Germinal center (tissue), 1 donor: ENCODE measurements at places on chromosomes 13 and 19.

DNA sequence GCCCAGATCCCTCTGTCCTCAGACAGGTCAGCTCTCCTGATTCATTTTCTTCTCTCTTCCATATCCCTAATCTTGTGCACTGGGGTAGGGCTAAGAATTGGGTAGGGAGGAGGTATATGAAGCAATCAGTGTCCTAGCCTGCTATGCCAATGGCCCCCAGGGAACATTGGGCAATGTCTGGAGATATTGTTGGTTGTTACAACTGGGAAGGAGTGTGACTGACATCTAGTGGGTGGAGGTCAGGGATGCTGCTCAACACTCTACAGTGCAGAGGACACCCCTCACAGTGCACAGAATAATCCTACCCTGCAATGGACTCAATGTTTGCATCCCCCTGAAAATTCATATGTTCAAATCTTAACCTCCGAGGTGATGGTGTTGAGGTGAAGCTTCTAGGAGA, 57.5 kb downstream of the CPAMD8 start:
- DNase-seq = no peak

GRCh38 chr13:27792393-27793218, at the start of gene GSX1:
GSX1 (plus strand) TSS chr13:27792483; CDS start chr13:27792691, 208 bp downstream.
- DNase-seq = peak; percentile 44

DNA sequence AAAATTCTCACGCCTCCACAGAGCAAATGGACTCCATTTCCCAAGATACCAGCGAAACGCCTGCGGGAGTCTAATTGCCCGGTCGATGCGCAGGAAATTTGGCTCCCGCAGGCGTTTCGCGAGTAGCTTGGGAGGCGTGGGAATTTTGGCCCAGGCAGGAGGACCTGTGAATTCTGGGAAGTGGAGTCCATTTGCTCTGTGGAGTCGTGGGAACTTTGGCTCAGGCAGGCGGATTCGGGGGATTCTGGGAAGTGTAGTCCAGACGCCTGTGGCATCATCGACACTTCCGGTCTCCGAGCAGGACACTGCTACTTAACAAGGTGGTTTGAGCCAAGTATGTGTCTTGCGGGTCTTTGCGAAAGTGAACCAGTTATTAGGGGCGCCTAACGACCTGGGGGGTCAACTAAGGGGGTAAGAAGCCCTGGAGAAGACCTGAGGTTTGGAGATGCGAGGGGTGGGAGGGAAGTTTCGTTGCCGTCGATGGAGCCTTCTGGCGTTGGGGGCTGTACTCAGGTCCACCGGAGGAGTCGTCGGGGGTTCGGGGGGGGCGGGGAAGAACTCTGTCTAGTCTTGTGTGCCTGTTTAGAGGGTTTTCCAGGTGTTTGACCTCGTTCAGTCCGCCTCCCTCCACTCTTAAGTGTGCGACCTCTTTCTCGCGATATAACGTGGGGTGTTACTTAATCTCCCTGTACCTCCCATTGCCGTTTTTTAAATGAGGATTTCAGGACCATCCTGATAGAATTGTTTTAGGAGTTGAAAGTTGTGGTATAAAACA, at the start of gene ZNF155:
TSS of gene ZNF155 (plus strand) at position 277 of the 775 bp plus-strand sequence. CDS start 4,356 bp downstream, outside the sequence.
- peak; percentile 61 for DNase-seq

- DNase-seq = no peak
Observed at GRCh38 chr13:86569974-86570373, 770.8 kb upstream of the SLITRK6 start.

DNA sequence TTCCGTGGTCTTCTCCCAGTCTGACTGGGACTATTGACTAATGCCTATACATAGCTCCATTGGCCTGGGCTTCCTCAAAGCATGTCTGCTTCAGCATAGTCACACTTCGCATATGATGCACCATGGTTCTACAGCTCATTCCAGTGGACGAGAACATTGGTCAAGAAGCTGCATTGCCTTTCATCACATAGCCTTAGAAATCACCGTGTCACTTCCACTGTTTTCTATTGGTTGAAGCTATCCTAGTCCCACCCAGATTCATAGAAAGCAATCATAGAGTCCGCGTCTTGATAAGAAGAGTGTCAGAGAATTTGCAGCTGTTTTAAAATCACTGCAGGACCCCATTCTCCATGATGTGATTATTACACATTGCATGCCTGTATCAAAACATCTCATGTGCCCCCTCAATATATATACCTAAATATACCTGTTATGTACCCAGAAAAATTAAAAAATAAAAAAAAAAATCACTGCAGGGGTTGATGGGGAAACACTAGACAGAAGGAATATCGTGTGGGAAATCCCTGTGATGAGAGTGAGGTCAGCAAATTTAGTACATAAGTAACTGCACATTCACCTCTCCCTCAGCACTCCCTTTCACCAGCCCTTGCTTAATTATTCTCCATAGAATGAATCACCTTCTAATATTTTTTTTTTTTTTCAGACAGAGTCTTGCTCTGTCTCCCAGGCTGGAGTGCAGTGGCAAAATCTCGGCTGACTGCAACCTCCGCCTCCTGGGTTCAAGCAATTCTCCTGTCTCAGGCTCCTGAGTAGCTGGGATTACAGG, 2.2 kb upstream of the ARHGAP33 start:
- no peak for DNase-seq

DNA sequence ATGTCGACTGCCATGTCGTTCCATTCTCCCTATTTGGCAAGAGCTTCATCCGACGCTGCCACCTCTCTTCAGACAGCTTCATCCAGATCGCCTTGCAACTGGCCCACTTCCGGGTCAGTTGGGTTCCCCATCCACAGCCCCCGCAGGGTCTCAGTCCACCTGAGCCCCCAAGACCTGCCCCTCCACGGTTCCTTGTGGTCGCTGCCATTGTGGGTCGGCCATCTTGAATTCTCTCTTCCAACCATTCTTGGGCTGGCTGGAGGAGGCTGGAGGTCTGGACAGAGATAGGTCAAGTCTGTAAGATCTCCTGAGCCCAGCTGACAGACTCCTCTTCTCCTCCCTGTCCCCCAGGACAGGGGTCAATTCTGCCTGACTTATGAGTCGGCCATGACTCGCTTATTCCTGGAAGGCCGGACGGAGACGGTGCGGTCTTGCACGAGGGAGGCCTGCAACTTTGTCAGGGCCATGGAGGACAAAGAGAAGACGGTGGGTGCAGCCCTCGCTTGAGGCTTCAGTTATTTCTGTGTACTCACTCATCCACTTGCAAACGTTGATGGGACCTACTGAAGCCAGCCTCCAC, 19.5 kb downstream of the CPT1C start:
- no peak for DNase-seq

GRCh38 chr19:3712663-3713611, 4.8 kb downstream of the TJP3 start:
- DNase-seq = no peak
